ENCODE measurements at places on chromosomes 7 and 10.

DNA sequence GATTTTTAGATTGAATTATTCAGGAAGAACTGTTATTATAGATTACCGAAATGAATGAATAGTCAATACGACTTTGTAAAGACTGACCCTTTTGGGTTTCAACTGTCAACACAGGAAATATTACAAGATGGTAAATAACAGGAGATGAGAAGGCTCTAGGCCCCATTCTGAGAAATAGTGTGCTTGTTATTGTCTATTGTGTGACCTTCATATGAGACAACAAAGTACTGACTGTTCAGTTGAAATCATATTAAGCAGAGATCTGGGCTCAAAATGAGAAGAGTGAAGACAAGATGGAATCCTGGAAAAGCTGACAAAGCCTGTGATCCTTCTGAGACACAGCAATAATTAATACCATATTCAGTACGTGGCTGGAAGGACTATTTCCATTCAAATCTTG, 503.8 kb downstream of the INHBA start:
- no peak for DNase-seq

DNA sequence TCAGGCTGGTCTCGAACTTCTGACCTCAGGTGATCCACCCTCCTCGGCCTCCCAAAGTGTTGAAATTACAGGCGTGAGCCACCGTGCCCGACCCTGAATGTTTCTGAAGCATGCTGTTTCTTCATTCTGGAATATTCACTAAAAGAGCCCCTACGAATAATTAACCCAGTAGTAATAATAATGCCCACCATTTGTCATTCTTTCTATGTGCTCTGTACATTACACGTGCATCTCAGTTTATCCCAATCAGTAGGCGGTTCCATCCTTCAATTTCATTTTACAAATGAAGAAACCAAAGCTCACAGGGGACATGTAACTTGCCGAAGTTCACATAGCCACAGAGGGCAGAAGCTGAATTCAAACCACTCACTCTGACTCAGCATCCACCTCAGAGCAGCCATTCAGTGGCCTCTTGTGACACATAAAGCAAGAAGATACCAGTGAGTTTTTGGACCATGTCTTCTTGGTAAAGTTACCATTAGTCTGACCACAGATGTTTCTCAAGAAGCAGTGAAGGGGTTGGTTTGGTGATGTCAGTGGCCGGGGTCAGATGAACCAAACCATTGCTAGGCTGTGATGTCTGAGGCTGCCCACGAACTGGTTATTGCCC, 71.9 kb upstream of the DUSP5 start:
- no peak for DNase-seq

GRCh38 chr7:31121601-31122000, 69.5 kb downstream of the ADCYAP1R1 start:
- no peak for DNase-seq

DNA sequence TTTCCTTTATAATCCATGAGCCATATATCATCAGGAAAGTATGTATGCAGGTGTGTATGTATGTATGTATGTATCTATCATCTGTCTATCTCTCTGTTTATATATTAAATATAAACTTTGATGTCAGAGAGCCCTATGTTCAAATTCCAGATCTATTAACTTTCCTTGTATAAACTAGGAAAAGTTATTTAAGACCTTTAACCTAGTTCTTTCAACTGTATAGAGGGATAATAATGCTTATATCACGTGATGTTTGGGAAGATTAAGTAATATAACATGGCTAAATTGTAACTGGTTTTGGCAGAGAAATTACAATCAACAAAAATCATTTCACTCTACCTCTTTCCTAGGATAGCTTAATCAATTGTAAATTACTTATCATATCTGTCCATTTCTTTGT, 628.3 kb upstream of the IGFBP3 start:
- DNase-seq, result no peak

DNA sequence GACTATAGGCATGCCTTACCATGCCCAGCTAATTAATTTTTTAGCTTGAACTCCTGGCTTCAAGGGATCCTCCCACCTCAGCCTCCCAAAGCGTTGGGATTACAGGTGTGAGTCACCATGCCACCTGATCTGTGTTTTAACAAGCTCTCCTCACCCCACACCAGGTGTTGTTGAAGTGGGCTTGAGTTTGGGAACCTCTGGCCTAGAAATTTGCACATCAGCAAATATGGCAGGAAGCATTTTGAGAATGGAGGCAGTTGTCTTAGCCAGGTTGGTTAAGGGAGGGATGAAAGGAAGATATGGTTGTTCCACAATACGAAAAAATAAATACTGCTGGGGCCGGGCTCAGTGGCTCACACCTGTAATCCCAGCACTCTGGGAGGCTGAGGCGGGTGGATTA, 433.1 kb downstream of the TYW1 start:
- DNase-seq, result no peak
